ENCODE measurements at places on chromosomes 12 and 14.

- DNase-seq = no peak
These were observed 26.2 kb upstream of the PLEKHD1 start for GRCh38 chr14:69458350-69458749.

DNA sequence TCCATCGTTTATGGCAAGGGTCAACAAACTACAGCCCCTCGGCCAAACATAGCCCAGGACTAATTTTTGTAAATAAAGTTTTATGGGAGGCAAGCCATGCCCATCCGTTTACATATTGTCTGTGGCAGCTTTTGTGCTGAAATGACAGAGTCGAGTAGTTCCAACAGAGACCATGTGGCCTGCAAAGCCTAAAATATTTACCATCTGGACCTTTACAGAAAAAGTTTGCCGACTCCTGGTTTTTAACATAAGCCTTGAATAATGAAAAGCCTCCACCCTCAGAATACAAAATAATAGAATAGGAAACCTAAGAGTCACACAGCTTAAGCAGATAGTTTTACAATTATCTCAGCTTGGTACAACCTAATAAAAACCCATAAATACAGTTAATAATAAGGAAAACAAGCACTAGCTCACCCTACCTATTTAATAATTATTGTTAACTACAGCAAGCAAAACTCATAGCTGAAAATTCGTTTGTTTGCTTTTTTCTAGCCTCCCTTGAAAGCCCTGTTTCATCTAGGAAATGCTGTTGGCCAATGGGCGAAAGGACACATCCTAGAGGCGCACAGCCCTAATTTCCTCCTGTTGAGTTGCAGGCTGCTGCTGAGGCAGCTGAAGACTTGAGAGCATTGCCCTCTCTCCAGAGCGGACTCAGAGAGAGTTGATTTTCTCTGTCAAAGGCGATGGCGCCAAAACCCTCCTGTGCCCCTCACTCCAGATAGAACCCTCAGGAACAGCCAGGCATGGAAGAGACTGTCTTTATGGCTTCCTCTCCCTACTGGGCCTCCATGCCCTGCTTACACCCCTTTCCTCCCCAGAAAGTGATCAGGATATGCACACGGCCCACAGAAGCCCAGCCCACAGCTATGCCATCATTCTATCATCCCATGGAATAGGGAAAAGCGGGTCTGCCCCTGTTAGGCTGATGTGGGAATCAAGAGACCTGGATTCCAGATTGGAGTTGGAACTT is 107.2 kb downstream of the DPF3 start:
- DNase-seq = no peak

GRCh38 chr14:95335071-95335470 is 15.4 kb upstream of the CLMN start:
- no peak for DNase-seq

- DNase-seq = no peak
These were observed 96.0 kb upstream of the SLC38A4 start for GRCh38 chr12:46921764-46922133.

- DNase-seq = no peak
These were observed 2.3 kb downstream of the JDP2 start for GRCh38 chr14:75430116-75430515.

DNA sequence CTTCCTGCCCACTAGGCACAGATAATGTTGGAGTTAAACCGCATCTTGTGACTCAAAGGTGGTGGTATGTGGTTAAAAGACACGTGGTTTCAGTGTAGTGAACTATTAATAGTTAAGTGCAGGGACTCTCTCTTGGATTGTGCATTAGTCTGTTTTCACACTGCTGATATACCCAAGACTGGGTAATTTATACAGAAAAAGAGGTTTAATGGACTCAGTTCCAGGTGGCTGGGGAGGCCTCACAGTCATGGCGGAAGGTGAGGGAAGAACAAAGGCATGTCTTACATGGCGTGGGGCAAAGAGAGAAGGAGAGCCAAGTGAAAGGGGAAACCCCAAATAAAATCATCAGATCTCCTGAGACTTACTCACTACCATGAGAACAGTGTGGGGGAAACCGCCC is 362.3 kb downstream of the GLT1D1 start:
- no peak for DNase-seq

DNA sequence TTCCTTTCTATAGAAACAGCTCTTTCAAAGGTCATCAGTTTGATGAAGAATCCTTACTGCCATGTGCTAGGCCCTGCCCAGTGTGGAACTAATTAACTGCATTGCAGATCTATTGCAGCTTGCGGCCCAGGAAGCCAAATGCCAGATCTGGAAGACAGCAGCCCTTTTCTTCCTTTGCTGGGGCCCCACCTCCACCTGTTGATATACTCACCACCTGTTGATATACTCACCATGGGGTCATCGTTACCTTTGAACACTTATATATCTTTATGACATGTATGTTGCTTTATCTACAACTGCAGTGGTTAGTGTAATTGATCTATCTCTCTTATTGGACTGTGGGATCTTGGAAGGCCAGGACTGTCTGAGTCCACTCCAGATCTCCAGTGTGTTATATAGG is 292.5 kb downstream of the ATP23 start:
- no peak for DNase-seq

- DNase-seq = no peak
These were observed 50.0 kb downstream of the GLT1D1 start for GRCh38 chr12:128903236-128903635.

- DNase-seq = no peak
These were observed 140.6 kb upstream of the PELI2 start for GRCh38 chr14:55977392-55978150.

- DNase-seq = peak; percentile 25
These were observed 201.0 kb upstream of the DIO3 start for GRCh38 chr14:101360054-101360911.

- no peak for DNase-seq
These were observed 105.4 kb downstream of the DIP2B start for GRCh38 chr12:50610171-50610570.

DNA sequence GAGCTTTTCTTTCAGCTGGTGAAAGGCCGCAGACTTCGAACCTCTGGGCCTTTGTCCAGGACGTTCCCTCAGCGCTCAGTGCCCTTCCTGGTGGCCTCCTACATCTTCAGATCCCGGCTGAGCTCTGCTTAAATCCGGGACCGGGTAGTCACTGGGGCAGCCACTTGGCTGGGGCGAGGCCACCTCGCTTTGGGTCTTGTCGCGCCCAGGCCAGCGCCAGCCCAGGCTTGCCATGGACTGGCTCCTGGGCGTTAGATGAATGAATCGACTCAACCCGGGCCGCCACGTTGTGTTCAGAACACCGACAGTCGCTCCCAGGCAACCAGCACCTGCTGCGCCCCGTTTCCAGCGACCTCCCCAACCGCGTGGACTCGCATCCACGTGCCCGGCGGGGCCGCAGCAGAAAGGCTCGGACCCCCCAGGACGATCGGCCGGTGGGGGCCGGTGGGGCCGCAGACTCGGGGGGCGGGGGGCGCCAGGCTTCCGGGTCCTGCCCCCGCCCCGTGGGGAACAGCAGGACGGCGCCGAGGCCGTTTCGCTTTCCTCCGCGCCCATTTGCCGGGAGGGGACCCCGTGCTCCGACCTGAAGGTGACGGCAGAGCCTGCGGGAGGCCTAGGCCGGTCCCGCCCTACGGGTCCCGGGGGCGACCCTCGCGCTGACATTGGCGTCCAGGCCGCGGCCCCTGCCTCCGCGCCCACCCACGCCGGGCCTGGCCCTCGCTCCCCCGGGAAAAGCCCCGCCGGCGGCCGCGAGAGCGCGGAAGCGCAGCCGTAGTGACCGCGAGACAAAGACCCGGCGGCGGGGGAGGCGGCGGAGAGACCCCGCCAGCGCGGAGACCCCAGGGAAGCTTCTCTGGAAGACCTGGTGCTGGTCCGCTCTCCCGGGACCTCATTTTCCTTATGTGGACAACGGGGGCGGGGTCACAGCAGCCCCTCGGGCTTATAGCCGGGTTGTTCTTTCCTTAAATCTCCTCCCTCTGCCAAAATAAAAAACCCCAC is 37.3 kb upstream of the RCOR1 start:
- peak; percentile 76 for DNase-seq

DNA sequence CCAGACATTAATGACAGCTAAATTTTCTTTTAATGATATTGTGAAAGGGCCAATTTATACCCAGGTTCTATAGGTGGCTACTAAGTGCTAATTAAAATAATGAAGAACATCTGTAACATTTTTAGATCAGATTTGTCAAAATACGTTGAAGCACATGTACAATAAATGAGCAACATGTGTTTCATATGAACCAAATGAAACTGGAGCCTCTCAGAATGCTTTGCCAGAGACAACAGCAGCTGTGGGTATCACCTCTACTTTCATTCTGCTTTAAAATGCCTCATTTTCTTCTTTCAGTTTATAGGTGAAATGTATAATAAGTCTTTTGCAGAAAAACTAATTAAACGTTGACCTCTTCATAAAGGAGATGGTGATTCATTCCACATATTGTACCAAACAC is 26.1 kb upstream of the MYF6 start:
- DNase-seq = no peak

DNA sequence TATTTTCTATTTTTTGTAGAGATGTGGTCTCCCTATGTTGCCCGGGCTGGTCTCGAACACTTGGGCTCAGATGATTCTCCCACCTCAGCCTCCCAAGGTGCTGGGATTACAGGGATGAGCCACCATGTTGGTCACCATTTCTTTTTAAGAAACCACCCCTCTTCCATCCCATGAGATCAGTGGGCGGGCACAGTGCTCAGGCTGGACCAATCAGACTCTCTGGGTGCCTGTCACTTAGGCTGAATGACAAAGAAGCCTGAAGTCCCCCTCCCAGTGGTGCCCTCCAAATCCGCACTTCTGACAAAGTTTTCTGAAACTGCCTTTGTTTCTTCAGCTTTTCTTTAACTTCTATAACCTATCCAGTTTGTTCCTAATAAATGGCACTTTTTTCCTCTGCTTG is 48.2 kb downstream of the CALM1 start:
- DNase-seq = no peak

GRCh38 chr14:68468437-68469207 is 324.2 kb downstream of the ZFP36L1 start:
- DNase-seq = no peak

- DNase-seq = peak; percentile 76
These were observed 5.8 kb upstream of the PHLDA1 start for GRCh38 chr12:76037130-76038103.

DNA sequence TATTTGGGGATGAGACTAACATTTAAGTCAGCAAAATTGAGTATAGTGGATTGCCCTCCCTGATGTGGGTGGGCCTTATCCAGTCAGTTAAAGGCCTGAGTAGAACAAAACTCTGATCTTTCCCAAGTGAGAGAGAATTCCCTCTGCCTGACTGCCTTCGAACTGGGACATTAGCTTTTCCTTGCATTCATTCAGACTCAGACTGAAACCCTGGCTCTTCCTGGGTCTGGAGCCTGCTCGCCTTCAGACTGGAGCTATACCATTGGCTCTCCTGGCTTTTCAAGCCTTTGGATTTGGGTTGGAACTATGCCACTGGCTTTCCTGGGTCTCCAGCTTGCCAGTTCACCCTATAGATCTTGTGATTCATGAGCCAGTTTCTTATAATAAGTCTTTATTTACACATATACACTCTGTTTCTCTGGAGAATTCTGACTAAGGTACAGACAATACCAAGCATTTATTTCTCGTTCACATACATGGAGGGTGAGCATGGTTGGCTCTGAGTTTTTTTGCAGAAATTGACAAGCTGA is 296.5 kb downstream of the ERC1 start:
- DNase-seq = no peak

GRCh38 chr14:23160924-23161522 is 22.4 kb downstream of the SLC7A8 start:
- no peak for DNase-seq

DNA sequence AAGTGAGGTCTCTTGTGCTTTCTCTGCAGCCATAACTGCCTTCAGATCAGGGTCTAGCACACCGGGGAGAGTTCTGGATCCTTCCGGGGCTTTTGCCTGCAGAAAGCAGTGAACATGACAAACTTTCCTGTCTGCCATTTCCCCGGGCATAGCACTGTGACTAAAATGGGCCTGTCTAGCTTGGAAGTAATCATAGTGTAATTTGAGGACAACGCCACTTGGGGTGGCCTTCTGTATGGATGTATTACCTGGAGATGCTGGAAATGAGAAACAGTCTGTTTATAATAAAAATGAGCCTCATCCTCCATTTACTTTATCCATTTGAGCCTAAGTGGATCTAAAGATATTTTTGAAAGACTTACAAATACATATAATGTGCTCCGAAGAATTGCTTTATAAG is 453.7 kb downstream of the VRK1 start:
- DNase-seq = no peak

GRCh38 chr12:88503281-88503703 is 77.0 kb downstream of the KITLG start:
- no peak for DNase-seq

DNA sequence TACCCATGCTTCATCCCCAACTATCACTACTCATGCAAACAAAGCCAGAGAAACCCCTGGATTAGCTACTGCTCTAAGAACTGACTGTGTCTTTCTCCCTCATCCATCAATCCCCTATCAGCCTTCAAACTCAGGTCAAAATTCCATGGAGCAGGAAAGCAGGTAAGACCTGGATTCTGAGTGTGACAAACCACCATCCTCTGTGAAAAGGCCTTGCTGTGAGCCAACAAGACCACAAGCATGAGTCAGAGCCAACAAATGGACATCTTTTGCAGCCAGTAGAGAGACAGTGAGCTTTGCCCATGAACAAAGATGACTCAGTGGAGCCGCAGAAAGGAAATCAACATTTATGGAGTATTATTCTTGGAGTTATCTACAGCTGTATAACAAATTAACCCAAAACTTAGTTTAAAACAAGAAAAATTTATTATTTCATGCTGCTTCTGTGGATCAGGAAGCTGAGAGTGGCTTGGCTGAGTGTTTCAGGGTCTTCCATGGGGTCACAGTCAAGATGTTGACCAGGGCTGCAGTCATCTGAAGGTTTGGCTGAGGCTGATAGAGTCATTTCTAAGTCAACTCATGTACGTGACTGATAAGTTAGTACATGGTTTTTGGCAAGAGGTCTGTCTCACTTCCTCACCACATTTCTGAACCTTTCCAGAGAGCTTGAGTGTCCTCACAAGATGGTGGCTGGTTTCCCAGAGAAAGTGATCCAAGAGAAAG is 61.1 kb downstream of the PITPNM2 start:
- no peak for DNase-seq

DNA sequence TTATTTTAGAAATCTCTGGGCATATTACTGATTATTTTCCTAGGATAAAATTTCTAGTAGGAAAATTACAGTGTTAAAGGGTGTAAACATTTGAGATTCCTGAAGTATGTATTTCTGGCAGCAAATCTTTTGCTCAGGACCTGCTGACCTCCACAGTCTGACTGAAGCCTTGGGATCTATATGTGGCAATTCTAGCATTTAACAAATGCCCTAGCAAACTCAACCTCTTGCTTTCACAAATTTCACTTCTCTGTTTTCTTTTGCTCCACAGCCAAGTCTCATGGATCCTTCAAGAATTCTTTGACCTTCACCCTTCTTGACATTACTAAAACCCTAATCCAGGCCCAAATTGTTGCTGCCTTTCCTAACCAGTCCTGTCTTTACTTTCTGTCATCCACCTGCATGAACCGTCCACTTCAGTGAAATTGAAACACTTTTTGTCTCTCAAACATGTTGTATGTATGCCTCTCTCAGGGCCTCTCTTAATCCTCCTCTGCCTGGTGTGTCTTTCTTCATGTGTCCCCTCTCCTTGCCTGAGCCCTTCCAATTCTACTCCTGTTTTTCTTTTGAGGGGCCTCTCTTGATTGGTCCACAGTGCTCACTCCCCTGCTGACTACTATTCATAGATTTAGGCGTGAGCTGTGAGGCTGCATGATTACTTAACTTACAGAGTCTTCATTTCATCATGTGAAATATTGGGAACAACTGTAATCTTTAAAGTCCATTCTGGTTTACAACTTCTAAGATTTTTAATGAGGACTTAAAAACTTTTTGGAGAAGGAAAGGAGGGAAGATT is 5.1 kb upstream of the DYRK4 start:
- no peak for DNase-seq
